ENCODE measurements at places on chromosomes 2 and 18.

DNA sequence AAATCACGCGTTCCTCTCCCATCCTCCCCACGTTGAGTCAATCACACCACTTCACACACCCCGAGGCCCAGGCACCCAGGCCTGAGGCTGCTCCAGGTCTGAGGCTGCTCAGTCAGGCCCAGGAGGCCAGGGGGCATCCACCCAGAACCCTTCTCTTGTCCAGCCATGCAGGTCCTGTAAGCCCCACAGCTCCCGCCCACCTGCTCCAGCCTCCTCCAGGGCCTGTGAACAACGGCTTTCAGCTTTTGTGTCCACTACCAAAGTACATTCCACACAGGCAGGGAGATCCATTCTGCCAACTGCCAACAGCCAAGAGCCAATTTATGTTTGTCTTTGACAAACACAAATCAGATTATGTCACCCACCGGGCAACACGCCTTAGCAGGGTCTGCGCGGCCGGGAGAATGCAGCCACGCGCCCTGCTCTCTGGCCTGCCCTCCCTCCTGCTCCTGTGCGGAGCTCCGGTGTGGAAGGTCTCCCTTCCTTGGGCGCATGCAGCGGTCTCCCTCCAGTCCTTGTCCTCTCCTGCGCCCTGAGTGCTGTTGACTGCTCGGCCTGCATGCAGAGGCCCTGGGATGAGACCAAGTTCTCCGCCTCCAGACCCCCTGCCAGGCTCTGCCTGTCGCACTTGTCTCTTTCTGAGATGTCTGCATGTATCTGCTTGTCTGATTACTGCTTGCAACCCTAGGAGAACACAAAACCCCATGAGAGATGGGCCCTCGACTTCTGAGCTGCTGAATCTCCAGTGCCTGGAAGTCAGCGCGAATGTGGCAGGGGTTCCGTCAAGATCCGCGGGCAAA lies 146.6 kb downstream of the ZNF516 start:
- no peak for DNase-seq

- no peak for DNase-seq
Observed at GRCh38 chr2:72821118-72821517, 4.7 kb downstream of the EXOC6B start.

- no peak for DNase-seq
Observed at GRCh38 chr2:47899915-47900816, 6.1 kb downstream of the FBXO11 start.

DNA sequence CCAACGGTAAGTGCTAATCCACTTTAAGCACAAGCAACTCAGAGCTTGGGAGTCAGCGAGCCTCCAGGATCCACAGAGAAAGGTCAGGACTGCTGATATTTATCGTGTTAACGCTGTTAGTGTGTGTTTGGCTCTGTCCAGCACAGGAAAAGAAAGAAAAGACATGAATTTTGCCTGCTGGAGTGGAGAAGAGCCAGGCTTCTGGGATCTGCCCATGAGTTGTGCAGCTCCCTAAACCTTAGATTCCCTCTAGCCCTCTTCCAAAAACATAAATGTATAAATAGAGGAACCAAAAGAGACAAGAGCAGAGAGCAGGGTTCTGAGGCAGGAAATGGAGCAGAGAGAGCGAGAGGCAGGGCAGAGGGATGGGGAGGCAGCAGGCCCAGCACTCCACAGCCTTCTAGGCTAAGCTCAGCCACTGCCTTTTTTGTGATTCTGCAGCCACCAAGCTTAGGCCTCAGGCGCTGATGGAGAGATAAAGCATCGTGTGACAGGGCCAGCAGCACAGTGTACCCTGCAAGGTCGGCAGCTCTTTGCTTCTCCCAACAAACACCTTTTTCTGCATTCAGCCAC lies 14.5 kb upstream of the MAT2A start:
- no peak for DNase-seq

Data from forelimb muscle (tissue), 1 donor.